ENCODE measurements at places on chromosomes 5 and 9.

DNA sequence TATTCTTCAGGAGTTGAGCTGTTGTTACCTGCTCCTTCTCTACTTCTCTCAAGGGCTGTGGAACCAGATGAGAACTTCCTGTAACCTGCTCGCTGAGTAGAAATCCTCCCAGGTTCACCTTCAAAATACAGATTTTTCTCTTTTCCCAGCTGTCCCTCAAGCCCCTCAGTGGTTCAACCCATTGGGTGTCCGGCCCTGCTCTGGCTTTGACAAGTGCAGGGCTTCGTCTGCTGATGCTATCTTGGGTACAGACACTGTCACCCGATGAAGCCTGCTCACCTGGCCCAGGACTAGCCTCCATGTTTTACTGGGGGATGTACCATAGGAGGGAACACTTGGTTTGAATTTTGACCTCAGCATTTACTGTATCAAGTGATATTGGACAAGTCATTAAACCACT, 490.4 kb downstream of the IRX1 start:
- no peak for DNase-seq

DNA sequence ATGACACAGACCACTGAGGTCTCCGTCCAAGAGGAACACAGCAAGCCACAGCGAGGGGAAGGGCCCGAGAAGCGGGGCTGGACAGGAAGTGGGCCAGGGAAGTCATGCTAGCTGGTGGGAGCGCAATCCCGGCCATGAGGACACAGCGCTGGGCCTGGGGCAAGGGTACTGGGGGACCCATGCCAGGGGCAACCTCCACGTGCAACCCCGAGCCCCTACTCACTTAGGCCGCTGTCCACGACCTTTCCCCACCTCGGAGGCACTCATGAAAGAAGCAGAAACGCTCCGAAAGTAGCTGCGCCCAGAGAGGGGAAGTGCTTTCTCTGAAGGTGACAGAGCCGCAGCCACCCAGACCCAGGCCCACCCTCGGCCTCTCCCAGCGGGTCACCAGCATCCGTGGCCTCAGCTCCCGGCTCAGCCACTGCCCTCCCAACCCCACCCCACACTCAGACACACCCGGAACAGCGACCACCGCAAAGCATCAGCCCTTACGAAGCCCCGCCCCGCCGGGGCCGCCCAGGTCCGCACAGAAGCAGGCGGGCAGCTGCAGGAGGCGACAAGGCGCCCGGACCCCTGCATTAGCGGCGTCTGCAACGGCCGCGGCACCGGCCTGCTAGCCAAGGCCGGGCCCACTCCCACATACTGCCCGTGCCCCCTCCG, 782 bp downstream of the BICD2 start:
- DNase-seq = no peak

- no peak for DNase-seq
These were observed 187.7 kb downstream of the BRINP1 start for GRCh38 chr9:119181561-119181960.

DNA sequence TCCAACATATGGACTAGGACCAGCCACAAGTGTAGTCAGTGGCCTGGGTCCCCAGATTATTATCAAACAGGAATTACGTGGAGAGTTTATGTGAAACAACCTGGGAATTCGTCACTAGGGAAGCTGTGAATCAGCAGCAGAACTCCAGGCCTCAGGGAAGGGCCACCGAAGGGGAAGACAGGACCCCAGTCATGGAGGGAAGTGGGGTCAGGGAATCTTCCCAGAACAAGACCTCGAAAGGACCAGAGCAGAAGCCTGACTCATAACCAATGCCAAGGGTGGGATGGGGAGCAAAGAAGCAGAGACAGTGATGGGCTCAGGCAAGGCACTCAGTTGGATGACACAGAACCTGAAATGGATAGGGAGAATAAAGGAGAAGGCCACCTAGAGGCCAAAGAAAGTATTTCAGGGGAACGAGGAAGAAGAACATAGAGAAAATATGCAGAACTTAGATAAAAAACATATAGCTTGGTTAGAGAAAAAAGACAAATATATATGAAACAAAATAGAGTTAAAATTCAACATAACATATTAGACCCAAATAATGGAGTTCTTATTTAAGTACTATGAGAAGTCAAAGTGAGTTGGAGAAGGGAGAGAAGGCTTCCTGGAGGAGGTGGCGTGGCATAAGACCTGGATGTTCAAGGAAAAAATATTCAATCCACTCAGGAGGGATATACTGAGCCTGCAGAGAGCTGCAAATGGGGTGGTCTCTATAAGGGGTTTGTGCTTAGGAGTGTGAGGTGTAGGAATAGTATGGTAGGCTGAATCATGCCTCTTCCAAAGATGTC, 66.7 kb upstream of the CAST start:
- no peak for DNase-seq

GRCh38 chr5:178786859-178787499, 56.5 kb upstream of the ZNF354A start:
- DNase-seq = no peak

Data from right forelimb (tissue), 1 donor.